ENCODE measurements at places on chromosomes 5 and 9. TPM values are rescaled to one million over a fixed set of nuclear protein-coding genes. Genes with fewer than 3 reads are reported as not detected.
A peak's percentile ranks its signal among the peaks of the same experiment; 100 is the strongest.

The CLIC3 gene
- not detected for total RNA-seq

The CCL19 gene
- total RNA-seq = not detected

The NELFB gene
- total RNA-seq = 94.7 TPM

The SPATA31A3 gene
- total RNA-seq = not detected

The PCDHB15 gene
- 8.7 TPM for total RNA-seq

The NUTM2G gene
- 0.27 TPM for total RNA-seq

GRCh38 chr5:81632679-81633078 is 118.2 kb downstream of the SSBP2 start:
- DNase-seq = no peak

DNA sequence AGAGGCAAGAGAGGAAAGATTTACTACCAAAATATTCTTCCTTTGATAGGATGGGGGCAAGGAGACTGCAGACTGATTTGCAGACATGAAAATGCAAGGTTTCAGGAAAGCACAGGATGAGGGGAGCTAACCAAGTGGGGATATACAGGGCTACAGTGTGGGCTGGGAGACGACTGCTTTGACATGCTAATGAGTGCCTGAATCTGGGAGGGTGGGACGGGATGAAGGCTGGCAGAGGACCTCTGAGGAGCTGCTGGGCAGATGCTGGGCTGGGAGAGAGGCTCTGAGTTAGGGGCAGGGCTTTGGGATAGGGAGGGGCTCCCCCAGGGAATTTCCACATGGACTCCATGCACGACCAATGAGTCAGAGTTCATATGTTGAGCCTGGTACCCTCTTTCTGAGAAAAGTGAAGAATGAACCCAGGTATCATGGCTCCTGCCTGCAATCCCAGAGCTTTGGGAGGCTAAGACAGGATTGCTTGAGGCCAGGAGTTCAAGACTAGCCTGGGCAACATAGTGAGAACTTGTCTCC is 4.9 kb upstream of the CPLX2 start:
- DNase-seq = no peak

- no peak for DNase-seq
These were observed 26.4 kb downstream of the TNPO1 start for GRCh38 chr5:72842816-72843215.

DNA sequence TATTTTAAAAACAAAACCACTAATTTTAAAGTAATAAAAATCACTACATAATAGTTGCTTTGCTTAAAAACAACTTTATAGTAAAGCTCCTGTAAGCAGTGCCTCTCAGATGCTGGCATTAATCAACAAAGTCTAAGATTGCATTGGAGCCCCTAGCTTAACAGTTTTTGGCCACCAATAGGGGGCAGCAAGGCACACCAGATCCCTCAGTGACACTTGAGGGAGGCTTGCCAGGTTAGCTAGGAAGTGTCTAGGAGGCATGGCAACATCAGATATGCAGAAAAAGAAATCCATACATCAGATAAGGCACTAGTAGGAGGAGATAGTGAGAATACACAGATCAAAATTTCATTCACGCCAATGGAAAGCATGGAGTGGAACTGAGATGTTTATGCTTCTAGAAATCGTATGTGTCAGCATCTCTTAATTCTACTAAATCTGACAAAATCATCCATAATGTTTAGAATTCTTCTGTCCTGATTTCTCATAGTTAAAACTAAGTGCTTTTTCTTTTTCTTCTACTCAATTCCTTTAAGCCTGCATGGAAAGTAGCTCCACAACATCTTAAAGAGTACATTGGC is 73.6 kb upstream of the PAM start:
- DNase-seq = peak; percentile 74

GRCh38 chr5:76438025-76438424 is 34.9 kb downstream of the IQGAP2 start:
- no peak for DNase-seq

Measured in WTC11 (cell line).